ENCODE measurements at places on chromosomes 13 and 19. TPM values are rescaled to one million over a fixed set of nuclear protein-coding genes. Genes with fewer than 3 reads are reported as not detected.
A peak's percentile ranks its signal among the peaks of the same experiment; 100 is the strongest.

The CGB2 gene
- not detected for total RNA-seq

DNA sequence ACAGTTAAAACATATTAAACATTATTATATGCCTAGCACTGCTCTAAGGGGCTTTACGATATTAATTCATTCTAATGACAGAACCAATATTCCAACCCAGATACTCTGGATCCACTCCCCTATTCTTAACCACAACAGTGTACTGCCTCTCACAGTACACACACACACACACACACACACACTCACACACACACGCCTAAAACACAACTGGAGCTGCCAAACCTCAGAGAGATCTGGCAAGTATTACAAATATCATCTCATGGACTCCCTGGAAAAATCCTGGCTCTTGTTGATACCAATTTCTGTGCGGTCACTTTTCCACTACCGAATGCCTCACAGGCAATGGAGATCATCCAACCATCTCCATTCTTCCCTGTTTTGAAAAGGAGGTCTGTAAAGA is 1.3 kb downstream of the ZNF780A start:
- peak; percentile 8 for DNase-seq

DNA sequence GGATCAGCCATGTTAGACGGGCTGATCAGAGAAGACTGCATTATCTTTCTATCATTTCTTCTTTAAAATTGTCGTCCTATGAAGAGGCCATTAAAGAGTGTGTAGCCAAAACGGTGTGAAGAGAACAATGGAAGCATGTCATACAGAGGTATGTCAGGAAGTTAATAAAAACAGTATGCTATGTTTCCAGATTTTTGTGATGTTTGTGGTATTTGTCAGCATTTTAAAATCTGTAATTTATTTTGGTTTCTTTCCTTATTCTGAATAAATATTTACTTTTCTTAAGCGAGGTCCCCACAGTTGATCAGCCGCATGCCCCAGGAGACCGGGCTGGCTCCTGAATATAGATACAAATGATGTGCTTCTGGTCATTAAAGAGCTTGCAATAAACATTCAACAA is 142.9 kb upstream of the SERP2 start:
- no peak for DNase-seq

- no peak for DNase-seq
These were observed 484.2 kb upstream of the SLITRK1 start for GRCh38 chr13:84366506-84366905.

Measured in cerebellum (tissue), 4 donors.